ENCODE measurements at places on chromosomes 6 and 20.

DNA sequence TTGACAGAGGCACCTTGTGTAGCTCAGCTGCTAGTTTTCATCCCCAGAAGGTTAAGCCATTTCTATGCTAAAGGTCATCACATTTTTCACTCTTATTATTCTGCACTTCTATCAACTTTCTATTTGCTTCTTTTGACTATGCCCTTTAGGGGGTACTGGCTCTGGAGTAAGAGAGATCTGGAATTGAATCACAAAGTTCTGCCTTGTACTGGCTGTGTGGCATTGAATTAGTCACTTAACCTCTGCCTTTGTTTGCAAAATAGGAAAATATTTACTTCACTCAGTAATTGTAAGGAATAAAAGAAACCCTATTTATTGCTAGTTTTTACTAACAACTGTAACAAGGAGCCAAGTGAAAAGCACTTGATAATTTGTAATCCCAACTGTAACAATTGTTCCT lies 56.8 kb upstream of the MTRF1L start:
- DNase-seq, result no peak

DNA sequence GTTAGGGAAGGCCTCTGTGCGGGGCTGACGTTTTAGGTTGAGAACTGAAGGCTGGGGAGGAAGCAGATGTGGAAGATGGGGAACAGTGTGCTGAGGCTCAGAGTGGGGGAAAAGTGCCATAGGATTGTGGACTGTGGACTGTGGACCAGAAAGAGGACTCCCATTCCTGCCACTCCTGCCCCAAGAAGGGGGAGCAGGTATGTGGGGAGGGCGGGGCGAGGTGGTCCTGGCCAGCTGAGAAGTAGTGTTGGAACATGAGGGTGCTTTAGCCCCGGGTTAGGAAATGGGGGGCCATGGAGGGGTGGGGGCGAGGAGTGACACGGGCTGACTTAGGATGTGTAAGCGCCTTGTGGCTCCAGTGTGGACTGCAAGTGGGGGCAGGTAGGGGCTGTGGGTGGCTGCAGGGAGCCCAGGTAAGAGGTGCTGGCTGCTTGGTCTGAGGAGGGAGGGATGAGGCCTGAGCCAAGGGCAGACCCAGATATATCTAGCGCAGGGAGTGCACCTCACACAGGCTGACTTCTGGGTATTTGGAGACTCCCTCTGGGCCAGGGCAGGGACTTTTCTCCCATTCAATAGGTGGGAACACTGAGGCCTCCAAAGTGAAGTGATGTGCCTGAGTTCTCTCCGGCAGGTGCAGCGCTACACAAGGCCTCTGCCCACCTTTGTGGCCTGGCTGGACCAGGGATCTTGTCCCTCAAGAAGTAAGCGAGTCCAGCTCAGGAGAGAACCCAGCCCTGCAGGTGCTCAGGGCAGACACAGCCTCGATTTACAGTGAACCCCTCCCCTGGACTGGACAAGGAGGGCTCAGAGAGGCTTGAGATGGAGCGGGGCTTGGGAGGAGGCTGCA lies 76.6 kb upstream of the TOX2 start:
- no peak for DNase-seq

DNA sequence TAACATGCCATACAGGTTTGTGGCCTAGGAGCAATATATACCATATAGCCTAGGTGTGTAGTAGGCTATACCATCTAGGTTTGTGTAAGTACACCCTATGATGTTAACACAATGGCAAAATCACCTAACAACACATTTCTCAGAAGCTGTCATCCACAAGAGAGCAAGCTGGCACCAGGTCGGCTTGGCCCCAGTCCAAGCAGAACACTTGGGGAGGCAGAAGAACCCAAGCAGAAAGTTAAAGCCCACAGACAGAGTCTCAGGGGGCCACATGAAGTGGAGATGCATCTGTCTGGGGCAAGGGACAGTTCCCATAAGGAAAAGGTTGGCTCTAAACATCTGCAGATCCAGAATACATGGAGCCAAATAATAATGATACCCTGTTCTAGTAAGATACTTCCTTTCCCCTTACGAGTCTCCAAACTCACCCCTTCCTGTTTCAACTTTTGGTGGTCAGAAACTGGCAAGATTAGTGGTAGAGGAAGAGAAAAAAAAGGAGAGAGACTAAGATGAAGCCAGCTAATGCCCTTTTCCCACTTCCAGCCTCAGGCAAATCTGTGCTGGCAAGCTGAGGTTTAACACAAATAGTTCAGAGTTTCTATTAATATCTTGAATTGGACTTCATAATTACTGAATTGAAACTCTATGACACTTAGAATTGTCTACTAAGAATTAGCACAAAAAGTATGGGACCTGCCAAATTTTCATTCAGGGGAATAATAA lies 29.5 kb downstream of the TCF21 start:
- no peak for DNase-seq

GRCh38 chr6:42321976-42322375 lies 104.3 kb upstream of the MRPS10 start:
- DNase-seq, result no peak

- no peak for DNase-seq
These were observed 15.2 kb downstream of the FAM210B start for GRCh38 chr20:56373942-56374341.

GRCh38 chr20:17584689-17585088 lies 14.8 kb downstream of the DSTN start:
- DNase-seq, result no peak

- no peak for DNase-seq
These were observed 177.3 kb downstream of the PRL start for GRCh38 chr6:22119500-22119899.

GRCh38 chr6:69835414-69836179 lies 30.8 kb upstream of the COL19A1 start:
- DNase-seq, result peak; percentile 32

DNA sequence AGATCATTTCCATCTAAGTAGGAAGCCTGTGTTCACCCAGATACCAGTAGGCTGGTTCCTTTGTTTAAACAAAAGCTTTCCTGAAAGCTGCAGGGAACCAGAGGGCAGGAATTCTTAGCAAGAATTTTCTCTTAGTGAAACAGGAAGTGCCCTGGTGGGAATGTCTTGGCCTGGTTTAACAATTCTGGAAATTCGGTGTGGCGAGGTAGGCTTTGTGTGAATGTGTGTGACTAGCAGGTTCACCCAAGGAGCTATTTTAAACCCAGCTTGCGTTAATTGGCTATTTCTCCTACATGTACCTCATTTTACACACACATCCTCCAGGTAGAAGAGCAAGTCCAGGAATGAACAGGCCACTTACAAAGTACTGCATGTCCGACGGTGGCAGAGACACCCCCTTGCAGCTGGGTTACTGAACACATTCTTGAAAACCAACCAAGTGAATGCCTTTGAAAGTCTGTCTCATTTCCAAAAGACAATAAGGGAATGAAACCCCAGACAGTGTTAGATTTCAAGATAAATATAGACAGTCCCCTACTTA lies 64.6 kb downstream of the GFOD1 start:
- DNase-seq, result no peak

- no peak for DNase-seq
These were observed 3.4 kb downstream of the BAK1 start for GRCh38 chr6:33576668-33577067.

- DNase-seq, result no peak
These were observed 179.0 kb downstream of the BCAS1 start for GRCh38 chr20:53891306-53891894.

DNA sequence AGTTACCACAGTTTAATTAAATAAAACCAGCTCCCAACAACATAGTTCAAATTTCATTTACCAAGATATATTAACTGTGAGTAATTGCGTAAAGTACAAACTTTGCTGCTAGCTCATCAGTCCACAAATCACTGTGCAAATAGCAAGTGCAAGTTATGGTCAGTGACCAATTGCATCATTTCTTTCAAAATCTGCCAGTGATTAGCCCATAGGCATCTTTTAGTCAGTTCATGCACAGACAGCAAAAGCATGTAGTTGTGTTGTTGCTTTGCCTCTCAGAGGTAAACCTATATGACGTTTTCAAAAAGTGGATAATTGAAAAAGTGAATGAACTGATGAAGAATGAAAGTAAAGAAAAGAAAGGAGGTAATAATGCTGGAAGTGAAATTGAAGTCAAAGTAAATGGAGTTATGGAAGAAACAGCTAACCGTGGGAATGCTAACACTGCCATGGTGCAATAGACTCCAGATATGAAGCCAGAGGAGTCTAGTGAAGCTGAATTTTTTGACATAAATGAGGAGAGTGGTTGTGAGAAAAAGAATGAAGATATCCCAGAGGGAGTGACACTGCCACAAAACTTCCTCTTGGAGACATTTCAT lies 36.5 kb downstream of the ENPP1 start:
- no peak for DNase-seq

GRCh38 chr6:106885679-106886078 lies 88.8 kb downstream of the CD24 start:
- no peak for DNase-seq

Measured in NCI-H1694 (cell line).